Activated CD8-positive, alpha-beta T cell treated with anti-CD3 and anti-CD28 coated beads, Interleukin-2, amount 10 ng/mL, durations not matched to agents 7 days and 5 days (primary cell): ENCODE measurements at places on chromosomes 11 and 22. TPM values are rescaled to one million over a fixed set of nuclear protein-coding genes. Genes with fewer than 3 reads are reported as not detected.

DNA sequence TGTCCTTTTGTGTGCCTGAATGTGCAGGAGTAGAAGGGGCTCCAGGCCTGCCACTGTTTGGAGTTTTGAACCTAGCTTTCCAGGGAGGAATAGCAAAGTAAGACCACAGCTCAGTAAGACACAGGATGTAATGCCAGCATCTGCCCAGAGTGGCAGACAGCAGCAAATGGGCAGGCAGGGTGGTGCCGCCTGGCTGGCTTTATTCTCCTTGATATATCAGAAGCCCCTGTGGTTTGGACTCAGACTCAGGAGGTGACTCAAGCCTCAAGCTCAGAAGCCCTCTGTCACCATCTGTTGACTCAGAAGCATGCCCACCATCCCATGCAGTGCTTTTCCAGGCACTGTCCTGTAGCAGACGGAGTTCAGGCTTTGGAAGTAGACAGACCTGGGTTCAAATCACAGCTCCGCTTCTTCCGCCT, 72.7 kb upstream of the TTC12 start:
- H3K4me1 ChIP-seq: peaks cover 13% of the 10 kb centered on the region
- H3K36me3 ChIP-seq: no peaks in the 10 kb centered on the region
- peaks cover 48% of the 10 kb centered on the region for H3K27me3 ChIP-seq
- H3K27ac ChIP-seq: no peak overlapping the region

Gene HEPN1
- total RNA-seq: not detected

GRCh38 chr11:64767344-64768299, 7.8 kb upstream of the PYGM start:
- H3K27me3 ChIP-seq: no peaks in the 10 kb centered on the region
- peaks cover 93% of the 10 kb centered on the region for H3K36me3 ChIP-seq
- H3K4me3 ChIP-seq: peak overlapping the region; percentile 35

DNA sequence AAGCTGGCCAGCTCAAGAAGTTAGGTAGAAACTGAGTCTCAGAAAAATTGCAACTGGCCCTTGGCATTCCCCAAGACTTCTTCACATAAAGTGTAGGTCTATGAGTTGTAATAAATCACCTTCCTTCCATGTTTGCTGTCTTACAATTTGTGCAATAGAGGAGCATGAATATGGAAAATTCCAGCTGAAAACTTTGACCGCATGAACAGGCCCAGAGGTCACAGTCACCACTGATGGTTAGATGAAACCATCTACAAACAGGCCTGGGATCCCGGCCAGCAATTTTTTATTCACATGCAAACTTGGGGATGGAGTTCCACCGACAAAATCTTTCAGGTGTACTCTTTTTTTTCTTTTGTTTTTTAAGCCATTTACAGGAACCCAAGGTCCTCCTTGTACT, 88.1 kb downstream of the SERGEF start:
- no peaks in the 10 kb centered on the region for H3K27me3 ChIP-seq
- no peaks in the 10 kb centered on the region for H3K4me1 ChIP-seq
- H3K27ac ChIP-seq: no peak overlapping the region

GRCh38 chr11:103794262-103794661, 242.2 kb upstream of the DDI1 start:
- H3K27me3 ChIP-seq: no peaks in the 10 kb centered on the region
- no peak overlapping the region for H3K4me3 ChIP-seq
- no peaks in the 10 kb centered on the region for H3K36me3 ChIP-seq
- DNase-seq: no peak
- no peaks in the 10 kb centered on the region for H3K4me1 ChIP-seq

DNA sequence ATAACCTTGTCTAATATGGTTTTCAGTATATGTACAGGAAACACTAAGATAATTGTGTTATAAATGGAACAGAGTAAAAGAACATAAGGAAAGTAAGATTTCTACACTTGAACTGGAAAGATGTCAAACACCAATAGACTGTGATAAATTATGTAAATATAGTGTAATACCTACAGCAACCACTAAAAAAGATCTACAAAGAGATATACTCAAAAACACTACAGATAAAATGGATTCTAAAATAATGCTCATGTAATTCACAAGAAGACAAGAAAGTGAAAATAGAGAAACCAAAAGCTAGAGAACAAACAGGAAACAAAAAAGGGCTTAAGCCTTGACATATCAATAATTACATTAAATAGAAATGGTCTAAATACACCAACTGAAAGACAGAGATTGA, 30.9 kb downstream of the DEUP1 start:
- H3K27me3 ChIP-seq: no peaks in the 10 kb centered on the region
- DNase-seq: no peak
- no peaks in the 10 kb centered on the region for H3K36me3 ChIP-seq
- H3K27ac ChIP-seq: no peak overlapping the region

DNA sequence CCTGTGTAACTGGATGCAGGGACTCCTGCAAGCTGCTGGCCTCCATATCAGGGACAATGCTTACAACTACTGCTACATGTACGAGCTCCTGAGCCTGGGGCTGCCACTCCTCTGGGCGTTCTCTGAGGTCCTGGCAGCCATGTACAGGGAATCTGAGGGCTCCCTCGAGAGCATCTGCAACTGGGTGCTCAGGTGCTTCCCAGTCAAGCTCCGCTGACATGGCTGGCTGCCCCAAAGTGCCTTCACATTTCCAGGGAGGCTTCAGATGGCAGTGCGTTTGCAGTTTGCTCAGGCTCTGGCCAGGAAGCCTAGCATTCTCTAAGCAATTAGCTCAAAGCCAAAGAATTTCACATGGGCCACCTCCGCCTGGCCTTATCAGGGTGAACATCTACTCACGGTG, 117.4 kb upstream of the PARVA start:
- no peaks in the 10 kb centered on the region for H3K27me3 ChIP-seq
- DNase-seq: no peak
- no peak overlapping the region for H3K4me3 ChIP-seq
- peaks cover 11% of the 10 kb centered on the region for H3K36me3 ChIP-seq
- H3K27ac ChIP-seq: no peak overlapping the region
- no peaks in the 10 kb centered on the region for H3K4me1 ChIP-seq

DNA sequence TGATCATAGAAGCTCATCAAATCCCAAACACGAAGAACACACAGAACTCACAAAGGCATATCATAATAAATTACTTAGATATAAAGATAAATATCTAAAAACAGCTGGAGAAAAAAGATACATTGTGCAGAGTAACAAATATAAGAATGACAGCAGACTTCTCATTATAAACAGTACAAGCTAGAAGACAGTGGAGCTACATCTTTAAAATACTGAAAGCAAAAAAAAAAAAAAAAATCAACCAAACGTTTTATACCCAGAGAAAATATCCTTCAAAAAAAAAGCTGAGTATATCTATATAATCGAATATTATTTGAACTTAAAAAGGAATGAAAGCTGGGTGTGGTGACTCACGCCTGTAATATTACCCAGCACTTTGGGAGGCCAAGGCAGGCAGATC, 90.0 kb downstream of the SBF2 start:
- H3K27ac ChIP-seq: no peak overlapping the region
- no peak overlapping the region for H3K4me3 ChIP-seq
- peaks cover 4% of the 10 kb centered on the region for H3K27me3 ChIP-seq
- no peaks in the 10 kb centered on the region for H3K4me1 ChIP-seq
- no peaks in the 10 kb centered on the region for H3K36me3 ChIP-seq
